ENCODE measurements at places on chromosomes 6 and 20. TPM values are rescaled to one million over a fixed set of nuclear protein-coding genes. Genes with fewer than 3 reads are reported as not detected.

MAPK13 gene
- polyA plus RNA-seq = 20.3 TPM

PBOV1 gene
- not detected for polyA plus RNA-seq

POM121L2 gene
- not detected for polyA plus RNA-seq

DNA sequence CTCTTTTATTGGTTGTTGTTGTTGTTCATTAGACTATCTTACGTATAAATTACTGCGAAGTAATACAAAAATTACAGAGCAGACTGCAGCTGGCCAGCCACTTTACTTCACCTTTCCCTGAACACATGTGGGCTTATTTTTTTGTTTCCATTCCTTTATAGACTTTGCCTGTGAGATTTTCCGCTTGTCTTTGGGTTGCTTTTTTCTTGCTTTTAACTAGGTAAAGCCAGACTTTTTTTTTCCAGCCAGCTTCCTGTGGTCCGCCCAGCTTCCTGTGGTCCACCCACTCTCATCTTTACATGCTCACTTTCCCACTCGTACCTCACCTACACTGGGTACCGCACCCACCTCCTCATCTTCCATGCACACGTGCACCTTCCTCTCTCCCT lies 79.0 kb downstream of the IPCEF1 start:
- DNase-seq = no peak
- no peaks in the 10 kb centered on the region for H3K4me1 ChIP-seq
- no peaks in the 10 kb centered on the region for H3K36me3 ChIP-seq
- H3K27ac ChIP-seq = no peak overlapping the region

DNA sequence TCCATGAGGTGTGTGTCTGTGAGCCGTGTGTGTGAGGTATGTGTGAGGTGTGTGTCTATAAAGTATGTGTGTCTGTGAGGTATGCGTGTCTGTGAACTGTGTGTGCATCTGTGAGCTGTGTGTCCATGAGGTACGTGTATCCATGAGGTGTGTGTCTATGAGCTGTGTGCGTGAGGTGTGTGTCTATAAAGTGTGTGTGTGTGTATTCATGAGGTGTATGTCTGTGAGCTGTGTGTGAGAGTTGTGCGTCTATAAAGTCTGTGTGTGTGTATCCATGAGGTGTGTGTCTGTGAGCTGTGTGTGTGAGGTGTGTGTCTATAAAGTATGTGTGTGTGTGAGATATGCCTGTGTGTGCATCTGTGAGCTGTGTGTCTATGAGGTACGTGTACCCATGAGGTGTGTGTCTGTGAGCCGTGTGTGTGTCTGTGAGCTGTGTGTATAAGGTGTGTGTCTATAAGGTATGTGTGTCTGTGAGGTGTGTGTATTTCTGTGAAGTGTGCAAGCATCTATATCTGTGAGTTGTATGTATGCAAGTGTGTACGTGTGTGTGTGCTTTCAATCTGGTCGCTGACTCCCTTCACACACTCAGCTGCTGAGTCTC lies 91.9 kb upstream of the FOXP4 start:
- H3K4me3 ChIP-seq = no peak overlapping the region
- no peaks in the 10 kb centered on the region for H3K36me3 ChIP-seq
- no peaks in the 10 kb centered on the region for H3K4me1 ChIP-seq
- H3K27ac ChIP-seq = no peak overlapping the region
- peaks cover 2% of the 10 kb centered on the region for H3K27me3 ChIP-seq

DNA sequence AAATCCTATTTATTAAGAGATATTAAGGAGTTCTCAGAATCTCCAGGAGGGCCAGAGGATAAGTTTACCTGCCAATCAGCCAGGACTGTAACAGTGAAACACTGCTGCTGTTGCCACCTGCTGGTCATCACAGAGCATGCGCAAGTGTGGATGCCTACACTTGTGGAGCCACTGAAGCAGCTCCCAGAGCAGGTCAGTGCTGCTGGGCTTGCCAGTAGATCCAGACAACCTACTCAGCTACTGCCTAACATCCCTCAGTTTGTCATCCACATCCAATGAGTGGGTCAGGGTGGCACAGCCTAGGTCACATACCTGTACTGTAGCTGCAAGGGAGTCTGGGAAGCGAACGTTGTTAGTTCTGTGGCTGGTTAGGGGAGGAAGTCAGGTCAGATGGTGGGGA lies 18.3 kb upstream of the NHSL1 start:
- H3K27ac ChIP-seq = no peak overlapping the region
- no peaks in the 10 kb centered on the region for H3K4me1 ChIP-seq
- no peak for DNase-seq
- no peaks in the 10 kb centered on the region for H3K36me3 ChIP-seq
- no peaks in the 10 kb centered on the region for H3K27me3 ChIP-seq

GRCh38 chr6:143592335-143592734 lies 80.8 kb upstream of the FUCA2 start:
- H3K27me3 ChIP-seq = no peaks in the 10 kb centered on the region
- DNase-seq = no peak
- no peaks in the 10 kb centered on the region for H3K36me3 ChIP-seq
- no peak overlapping the region for H3K27ac ChIP-seq
- H3K4me3 ChIP-seq = no peak overlapping the region

GRCh38 chr6:147200711-147201110 lies 3.5 kb upstream of the STXBP5 start:
- H3K4me3 ChIP-seq = no peak overlapping the region
- no peaks in the 10 kb centered on the region for H3K36me3 ChIP-seq

DNA sequence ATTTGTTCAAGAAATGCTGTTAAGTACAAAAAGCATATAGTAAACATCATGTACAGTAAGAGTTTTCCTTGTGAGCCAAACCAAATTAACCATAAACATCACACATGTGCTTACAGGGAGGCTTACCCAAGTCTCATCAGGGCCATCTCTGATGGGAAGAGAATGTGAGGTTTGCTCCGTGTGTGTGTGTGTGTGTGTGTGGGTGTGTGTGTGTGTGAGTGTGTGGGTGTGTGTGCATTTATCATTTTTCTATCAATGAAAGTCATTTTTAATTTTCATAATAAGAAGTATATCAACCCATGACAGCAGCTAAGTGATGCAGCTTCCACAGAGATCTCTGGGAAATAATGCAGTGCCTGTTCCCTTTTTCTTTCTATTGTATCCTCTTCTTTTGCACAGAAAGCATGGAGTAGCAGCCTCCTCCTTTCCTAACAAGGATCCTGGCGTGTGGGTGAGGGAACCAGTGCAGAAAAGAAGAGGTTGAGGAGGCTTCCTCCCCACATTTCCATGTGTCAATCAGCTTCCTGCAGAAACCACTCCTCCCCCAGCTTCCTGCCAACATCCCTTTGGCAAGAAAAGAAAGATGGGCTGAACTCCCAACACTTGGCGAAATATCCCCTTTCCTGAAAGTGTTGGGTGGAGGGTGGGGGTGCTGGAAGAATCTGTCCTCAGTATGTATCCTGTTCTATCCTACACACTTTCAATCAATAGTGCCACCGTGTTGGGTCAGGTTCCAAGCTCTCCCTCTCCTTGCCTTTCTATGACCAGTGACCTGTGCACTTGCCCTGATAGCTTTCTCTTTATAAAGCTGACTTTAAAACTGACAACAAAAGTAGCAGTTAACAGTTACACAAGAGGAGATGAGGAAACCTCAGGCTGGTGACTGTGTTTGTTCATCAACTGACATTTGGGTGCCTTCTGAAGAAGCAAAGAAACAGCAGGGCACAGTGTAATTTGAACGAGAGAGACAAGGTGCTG lies 251.8 kb upstream of the CITED2 start:
- H3K27me3 ChIP-seq = no peaks in the 10 kb centered on the region
- H3K36me3 ChIP-seq = no peaks in the 10 kb centered on the region

- H3K36me3 ChIP-seq = no peaks in the 10 kb centered on the region
- no peak overlapping the region for H3K27ac ChIP-seq
- no peaks in the 10 kb centered on the region for H3K4me1 ChIP-seq
- H3K4me3 ChIP-seq = no peak overlapping the region
Measured at GRCh38 chr20:60584221-60584620, 626.0 kb downstream of the CDH26 start.

- H3K36me3 ChIP-seq = no peaks in the 10 kb centered on the region
- peak overlapping the region; percentile 82 for H3K4me3 ChIP-seq
- peak; percentile 56 for DNase-seq
- no peaks in the 10 kb centered on the region for H3K27me3 ChIP-seq
- H3K4me1 ChIP-seq = peaks cover 13% of the 10 kb centered on the region
Measured at GRCh38 chr6:41894366-41895299, 542 bp downstream of the USP49 start.

DNA sequence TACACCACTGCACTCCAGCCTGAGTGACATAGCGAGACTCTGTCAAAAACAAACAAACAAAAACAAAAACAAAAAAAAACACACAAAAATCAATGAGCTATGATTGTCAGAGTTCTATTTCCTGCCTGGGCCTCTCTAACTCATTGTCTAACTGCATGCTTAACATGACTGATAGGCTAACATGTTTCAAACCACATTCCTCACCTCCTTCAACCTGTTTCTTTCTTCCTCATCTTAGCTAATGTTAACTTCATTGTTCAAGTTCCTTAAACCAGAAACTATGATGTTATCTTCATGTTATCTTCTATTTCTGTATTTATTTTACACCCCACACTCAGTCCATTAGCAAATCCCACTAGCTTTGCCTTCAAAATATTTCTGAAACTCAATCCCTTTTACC lies 41.5 kb downstream of the BEND6 start:
- H3K4me3 ChIP-seq = no peak overlapping the region
- no peak overlapping the region for H3K27ac ChIP-seq
- no peak for DNase-seq
- H3K4me1 ChIP-seq = no peaks in the 10 kb centered on the region
- no peaks in the 10 kb centered on the region for H3K27me3 ChIP-seq
- no peaks in the 10 kb centered on the region for H3K36me3 ChIP-seq

DNA sequence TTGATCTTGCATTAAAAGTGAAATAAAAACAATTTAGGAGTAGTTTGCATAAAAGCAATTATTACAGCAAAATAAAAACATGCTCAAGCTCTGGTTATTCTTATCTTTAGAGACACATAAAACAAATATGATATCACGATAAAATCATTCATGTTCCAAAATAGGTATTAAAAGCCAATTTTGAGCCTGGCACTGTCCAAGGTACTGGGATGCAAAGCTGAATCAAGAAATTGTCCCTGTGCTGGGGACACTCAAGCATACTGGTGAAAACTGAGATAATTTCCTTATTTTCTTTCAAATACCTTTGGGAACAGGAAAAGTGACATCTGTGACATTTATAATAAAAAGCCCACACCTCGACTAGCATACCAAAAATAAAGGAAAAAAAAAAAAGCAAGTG lies 931 bp upstream of the MTCL3 start:
- no peaks in the 10 kb centered on the region for H3K36me3 ChIP-seq
- no peaks in the 10 kb centered on the region for H3K4me1 ChIP-seq
- DNase-seq = no peak
- H3K4me3 ChIP-seq = no peak overlapping the region

DNA sequence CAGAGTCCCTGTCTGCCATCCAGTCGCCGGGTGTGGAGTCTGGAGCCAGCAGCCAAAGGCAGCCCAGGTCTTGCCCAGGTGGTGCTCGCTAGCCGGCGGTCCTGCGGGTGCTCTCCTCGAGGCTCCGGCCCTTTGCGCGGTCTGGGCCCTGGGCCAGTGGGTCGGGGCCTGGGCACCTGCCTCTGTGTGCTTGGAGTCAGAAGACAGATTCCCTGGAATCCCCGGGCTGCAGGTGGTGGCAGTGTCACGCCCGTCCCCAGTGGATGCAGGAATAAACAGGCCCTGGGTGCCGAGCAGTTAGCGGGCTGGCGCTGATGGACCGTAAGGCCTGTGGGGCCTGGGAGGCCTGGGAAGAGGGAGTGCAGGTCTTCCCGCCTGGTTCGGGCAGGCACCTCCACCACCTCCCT lies 5.3 kb downstream of the SS18L1 start:
- H3K36me3 ChIP-seq = peaks cover 5% of the 10 kb centered on the region
- no peak overlapping the region for H3K4me3 ChIP-seq
- H3K27me3 ChIP-seq = no peaks in the 10 kb centered on the region
- no peak for DNase-seq

DNA sequence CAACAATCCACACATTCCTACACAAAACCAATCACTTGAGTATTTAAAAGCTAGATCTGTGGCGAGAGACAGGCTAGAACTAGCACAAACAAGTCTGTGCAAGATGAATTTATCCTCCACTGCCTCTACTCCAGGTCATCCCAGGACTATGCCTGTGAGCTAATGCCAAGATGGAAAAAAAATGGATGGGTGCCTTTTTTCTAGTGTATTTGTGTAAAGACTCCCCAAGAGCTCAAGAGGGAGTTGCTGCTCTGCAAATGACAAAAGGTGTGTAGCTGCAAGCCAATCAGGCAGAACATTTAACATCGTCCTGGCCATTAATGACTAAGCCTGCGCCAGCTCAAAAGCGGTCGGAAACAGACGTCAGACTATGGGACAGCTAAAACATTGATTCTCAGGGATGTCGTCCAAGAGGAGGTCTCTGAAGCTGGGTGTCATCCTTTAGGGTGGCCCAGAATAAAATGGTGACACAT lies 21.9 kb downstream of the ATXN1 start:
- H3K4me1 ChIP-seq = peaks cover 18% of the 10 kb centered on the region
- H3K27me3 ChIP-seq = no peaks in the 10 kb centered on the region
- H3K4me3 ChIP-seq = no peak overlapping the region
- no peaks in the 10 kb centered on the region for H3K36me3 ChIP-seq

GRCh38 chr20:52270696-52271095 lies 79.1 kb upstream of the ZFP64 start:
- H3K27ac ChIP-seq = no peak overlapping the region
- no peaks in the 10 kb centered on the region for H3K27me3 ChIP-seq
- H3K4me1 ChIP-seq = no peaks in the 10 kb centered on the region
- DNase-seq = no peak
- no peak overlapping the region for H3K4me3 ChIP-seq

DNA sequence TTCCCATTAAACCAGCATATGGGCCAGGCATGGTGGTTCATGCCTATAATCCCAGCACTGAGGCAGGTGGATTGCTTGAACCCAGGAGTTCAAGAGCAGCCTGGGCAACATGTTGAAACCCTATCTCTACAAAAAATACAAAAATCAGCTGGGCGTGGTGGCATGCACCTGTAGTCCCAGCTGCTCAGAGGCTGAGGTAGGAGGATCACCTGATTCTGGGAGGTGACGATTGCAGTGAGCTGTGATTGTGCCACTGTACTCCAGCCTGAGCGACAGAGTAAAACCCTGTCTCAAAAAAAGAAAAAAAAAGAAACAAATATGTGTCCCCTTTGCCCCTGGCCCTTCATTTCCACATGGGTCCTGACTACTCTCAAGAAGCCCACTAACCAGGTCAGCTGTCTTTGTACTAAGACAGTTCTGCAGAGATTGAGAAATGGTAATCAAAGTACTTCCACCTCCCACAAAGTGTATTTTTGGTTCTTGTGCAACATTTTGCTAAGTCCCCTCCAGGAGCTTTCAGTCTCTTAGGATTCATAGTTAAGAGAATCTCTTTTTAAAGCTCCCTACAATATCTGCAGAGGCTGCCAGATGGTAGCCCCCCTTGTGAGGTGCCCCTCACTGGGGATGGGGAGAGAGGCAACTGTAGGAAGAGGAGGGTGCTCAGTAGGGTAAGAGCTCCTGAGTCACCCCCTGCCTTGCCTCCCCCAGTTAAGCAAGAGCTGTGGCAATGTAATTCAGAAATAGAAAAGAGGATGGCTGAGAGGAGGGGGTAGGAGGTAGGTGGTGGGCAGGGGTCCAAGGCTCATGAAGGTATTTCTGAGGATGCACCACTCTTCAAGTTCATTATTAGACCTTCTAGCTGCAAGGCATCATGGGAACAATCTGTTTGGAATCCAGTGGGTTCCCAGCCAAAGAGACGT lies 16.5 kb upstream of the WFDC2 start:
- no peaks in the 10 kb centered on the region for H3K36me3 ChIP-seq
- no peaks in the 10 kb centered on the region for H3K27me3 ChIP-seq
- DNase-seq = no peak

Data from kidney (tissue), 22 donors.